Central memory CD4-positive, alpha-beta T cell (primary cell): ENCODE measurements at places on chromosomes 6 and 20.

DNA sequence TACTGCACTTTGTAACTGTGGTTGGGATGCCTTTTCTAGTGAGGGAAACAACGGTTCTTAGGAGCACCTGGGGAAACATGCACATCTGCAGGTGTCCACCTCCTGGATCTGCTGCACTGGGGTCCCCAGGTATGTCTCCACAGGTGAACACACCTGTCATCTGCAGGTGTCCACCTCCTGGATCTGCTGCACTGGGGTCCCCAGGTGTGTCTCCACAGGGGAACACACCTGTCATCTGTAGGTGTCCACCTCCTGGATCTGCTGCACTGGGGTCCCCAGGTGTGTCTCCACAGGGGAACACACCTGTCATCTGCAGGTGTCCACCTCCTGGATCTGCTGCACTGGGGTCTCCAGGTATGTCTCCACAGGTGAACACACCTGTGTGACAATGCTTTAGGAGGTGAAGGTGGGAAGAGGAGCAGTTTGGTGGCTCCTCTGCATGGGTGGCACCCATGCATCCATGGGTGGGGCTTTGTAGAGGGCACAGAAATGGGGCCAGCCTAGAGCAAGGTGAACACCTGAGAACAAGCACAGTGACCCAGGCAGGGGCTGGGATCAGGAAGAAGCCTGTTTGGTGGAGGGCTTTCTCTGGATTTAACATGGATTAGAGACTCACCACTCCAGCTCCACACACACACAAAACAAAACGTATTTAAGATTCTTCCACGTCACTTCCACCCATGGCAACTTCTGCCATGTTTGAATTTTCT is 206.0 kb upstream of the CDH4 start:
- DNase-seq: no peak

DNA sequence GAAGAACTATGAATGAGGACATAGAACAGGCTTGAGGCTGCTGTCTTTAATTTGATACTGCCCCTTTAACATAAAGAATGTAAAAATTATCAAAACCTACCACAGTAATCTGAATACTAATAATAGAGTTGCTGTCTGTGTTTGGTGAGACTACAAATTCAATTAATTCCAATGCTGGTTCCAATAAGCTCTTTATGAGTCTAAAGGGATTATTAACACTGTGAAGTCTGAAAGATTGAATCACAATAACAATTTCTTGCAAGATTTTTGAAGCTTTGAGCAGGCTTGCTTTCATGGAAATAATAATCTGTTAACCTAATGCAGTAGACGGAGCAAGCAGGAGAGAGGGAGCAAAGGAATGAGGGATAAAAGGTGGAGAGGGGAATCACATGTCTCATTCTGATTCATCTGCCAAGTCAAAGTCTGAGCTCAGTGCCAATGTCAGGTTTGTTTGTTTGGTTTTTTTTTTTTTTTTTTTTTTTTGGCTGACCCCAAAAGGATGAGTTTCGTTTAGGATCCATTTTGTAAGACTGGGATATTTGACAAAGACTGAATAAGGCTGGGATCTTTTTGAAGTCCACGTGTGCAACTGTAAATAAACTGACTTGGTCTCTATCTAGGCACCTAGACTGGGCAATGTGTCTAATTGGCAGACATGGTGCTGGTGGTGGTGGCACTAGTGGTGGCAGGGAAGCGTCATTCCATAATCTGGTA is 211.6 kb downstream of the RNF144B start:
- no peak for DNase-seq

- no peak for DNase-seq
Measured at GRCh38 chr6:155371230-155371629, 56.9 kb upstream of the TFB1M start.

- peak; percentile 15 for DNase-seq
Measured at GRCh38 chr6:90271831-90272230, 24.8 kb downstream of the BACH2 start.

- no peak for DNase-seq
Measured at GRCh38 chr6:16318538-16318937, 80.2 kb downstream of the GMPR start.

DNA sequence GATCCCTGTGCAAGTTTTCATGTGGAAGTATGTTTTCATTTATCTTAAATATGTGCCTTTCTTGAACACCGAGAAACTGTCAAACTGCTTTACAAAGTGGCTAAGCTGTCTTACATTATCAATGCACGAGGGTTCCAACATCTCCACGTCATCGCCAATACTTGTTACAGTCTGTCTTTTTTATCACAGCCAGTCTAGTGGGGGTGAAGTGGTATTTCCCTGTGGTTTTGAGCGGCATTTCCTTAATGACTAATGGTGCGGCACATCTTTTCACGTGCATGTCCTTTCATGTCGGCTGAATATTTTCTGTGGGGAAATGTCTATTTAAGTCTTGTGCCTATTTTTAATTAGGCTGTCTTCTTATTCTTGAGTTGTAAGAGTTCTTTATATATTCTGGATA is 280.4 kb downstream of the FOXC1 start:
- no peak for DNase-seq

- no peak for DNase-seq
Measured at GRCh38 chr6:143061597-143062385, 1.1 kb downstream of the AIG1 start.

GRCh38 chr6:150053450-150053849 is 15.5 kb downstream of the ULBP3 start:
- no peak for DNase-seq
